ENCODE measurements at places on chromosomes 6 and 20.

GRCh38 chr6:78436335-78436734 is 431.0 kb upstream of the IRAK1BP1 start:
- no peak for DNase-seq

- DNase-seq = no peak
Measured at GRCh38 chr6:27129095-27129815, 118.2 kb upstream of the PRSS16 start.

DNA sequence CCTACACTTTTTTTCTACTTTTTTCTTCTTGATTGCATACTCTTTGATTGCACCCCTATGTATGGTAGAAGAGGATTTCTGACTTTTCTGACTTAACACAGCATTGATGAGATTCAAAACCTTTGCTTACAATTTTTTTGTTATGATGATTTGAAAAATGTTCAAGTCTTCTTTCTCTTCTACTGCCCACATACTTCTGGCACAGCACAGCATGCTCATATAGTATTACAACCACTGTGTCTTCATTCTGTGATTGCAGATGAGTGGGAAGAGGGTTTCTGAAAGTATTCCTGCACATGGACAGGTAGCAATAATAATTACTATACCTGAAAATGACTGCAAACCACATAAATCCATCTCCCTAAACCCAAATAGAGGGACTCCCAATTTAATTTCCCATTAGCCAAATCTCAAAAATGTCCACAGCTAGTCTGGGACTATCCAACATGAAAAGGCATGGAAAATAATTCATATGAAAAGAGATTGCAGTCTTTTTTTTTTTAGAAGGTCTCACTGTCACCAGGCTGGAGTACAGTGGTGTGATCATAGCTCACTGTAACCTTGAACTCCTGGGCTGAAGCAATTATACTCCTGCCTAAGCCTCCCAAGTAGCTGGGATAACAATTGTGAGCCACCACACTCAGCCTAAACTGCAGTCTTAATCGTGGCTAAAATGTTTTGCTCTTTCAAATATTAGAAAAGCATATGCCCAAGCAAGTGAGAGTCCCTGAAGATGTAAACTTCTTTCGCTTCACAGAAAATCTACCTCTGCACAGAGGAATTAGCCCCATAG is 15.9 kb upstream of the TENT5A start:
- DNase-seq = no peak

GRCh38 chr6:42424906-42425474 is 26.7 kb downstream of the TRERF1 start:
- no peak for DNase-seq

GRCh38 chr6:115901896-115902295 is 158.8 kb downstream of the FRK start:
- DNase-seq = no peak

DNA sequence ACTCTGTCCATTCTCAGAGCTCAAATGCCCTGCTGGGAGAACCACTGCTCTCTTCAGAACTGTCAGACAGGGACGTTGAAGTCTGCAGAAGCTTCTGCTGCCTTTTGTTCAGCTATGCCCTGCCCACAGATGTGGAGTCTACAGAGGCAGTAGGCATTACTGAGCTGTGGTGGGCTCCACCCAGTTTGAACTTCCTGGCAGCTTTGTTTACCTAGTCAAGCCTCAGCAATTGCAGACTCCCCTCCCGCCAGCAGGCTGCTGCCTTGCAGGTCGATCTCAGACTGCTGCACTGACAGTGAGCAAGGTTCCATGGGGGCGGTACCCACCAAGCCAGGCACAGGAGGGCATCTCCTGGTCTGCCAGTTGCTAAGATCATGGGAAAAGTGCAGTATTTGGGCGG is 21.8 kb upstream of the UFL1 start:
- no peak for DNase-seq

GRCh38 chr6:89116702-89117101 is 1.2 kb downstream of the SRSF12 start:
- no peak for DNase-seq

GRCh38 chr6:91879386-91879995 is 1292.6 kb upstream of the MAP3K7 start:
- DNase-seq = no peak

- no peak for DNase-seq
Measured at GRCh38 chr6:8556370-8557013, 121.1 kb upstream of the SLC35B3 start.

GRCh38 chr6:137191670-137192069 is 18.2 kb upstream of the IL22RA2 start:
- no peak for DNase-seq

GRCh38 chr6:3125815-3126214 is 7.3 kb downstream of the BPHL start:
- DNase-seq = no peak

GRCh38 chr6:83889621-83890020 is 30.1 kb downstream of the CYB5R4 start:
- DNase-seq = no peak

GRCh38 chr6:125747589-125748405 is 1.6 kb upstream of the HEY2 start:
- DNase-seq = no peak

- DNase-seq = no peak
Measured at GRCh38 chr20:7015257-7015656, 247.8 kb downstream of the BMP2 start.

GRCh38 chr20:63422653-63423052 is 49.8 kb downstream of the KCNQ2 start:
- no peak for DNase-seq

- DNase-seq = no peak
Measured at GRCh38 chr6:154923199-154923869, 71.8 kb upstream of the TIAM2 start.

GRCh38 chr6:105651969-105652368 is 249.1 kb upstream of the PREP start:
- no peak for DNase-seq

DNA sequence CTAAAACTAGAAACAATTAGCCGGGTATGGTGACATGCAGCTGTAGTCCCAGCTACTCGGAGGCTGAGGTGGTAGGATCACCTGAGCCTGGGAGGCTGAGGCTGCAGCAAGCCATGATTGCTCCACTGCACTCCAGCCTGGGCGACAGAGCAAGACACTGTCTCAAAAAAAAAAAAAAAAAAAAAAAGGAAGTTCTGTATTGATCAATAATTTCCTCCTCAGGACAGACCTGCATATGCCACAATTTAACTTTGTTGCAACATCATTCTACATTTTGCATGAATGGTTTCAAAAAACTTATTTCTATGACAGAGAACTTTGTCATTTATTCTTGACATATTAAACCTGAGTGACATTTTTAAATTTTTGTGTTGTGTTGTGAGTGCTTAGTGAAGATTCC is 5.5 kb downstream of the DNAJC5 start:
- no peak for DNase-seq

DNA sequence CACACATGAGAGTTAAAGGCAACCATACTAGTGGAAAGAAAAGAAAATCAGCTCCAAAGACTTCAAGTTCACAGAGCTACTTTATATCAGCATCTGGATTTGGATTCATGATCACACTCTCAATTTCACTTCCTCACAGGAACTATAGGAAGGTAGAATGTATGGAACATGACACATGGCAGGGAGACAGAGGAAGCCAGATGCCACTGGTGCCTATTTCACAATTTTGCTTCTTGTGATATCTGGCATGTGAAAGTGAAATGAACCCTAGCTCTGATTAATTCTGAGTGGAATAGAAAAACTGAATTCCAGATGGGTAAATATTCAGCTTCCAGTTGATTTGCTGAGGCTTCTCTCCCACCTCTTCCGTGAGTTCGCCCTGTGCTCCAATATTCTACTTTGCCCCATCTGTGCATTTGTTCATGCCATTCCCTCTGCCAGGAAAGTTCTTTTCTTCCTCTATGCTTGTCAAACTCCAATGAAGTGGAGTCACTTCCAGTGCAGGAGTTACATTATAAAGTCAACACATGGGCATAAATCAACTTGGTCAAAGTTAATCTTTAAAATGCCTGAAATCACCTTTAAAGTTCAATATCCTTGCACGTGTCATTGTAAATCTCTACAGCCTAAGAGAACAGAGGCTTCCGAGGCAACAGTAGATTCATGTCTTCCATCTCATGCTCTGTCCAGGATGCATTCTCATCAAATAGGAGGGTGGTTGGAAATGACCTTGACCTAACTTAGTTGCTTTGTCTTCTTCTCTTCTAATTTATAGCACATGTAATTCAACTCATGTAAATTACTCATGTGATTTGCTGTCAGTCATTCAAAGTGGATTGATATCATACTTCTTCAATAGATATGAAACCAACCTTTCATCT is 275.3 kb downstream of the HIVEP2 start:
- DNase-seq = no peak

DNA sequence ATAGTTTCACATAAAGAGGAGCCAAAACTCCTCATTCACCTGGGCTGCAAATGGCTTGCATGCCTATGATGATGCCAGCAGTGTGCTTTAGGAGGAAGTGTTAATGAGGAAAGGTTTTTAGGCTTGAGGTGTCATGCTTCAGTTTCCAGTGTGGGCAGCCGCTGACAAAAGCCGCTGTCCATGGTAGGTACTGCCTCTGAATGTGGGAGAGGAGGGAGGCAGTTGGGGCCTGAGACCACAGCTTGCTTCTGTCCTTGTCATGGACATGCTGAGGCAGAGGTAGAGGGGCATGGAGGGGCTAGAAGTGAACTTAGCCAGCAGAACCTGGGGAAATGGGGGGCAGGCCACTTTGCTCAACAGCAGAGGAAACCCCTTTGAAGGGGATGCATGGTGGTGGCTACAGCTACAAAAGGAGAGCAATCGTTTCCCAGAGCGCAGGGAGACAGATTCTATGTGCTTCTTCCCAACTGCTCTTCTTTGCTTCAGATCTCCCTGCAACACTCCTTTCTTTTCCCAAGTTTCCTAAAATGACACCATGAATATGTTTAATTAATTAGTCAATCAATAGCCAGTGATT is 372.1 kb upstream of the CNR1 start:
- DNase-seq = no peak

DNA sequence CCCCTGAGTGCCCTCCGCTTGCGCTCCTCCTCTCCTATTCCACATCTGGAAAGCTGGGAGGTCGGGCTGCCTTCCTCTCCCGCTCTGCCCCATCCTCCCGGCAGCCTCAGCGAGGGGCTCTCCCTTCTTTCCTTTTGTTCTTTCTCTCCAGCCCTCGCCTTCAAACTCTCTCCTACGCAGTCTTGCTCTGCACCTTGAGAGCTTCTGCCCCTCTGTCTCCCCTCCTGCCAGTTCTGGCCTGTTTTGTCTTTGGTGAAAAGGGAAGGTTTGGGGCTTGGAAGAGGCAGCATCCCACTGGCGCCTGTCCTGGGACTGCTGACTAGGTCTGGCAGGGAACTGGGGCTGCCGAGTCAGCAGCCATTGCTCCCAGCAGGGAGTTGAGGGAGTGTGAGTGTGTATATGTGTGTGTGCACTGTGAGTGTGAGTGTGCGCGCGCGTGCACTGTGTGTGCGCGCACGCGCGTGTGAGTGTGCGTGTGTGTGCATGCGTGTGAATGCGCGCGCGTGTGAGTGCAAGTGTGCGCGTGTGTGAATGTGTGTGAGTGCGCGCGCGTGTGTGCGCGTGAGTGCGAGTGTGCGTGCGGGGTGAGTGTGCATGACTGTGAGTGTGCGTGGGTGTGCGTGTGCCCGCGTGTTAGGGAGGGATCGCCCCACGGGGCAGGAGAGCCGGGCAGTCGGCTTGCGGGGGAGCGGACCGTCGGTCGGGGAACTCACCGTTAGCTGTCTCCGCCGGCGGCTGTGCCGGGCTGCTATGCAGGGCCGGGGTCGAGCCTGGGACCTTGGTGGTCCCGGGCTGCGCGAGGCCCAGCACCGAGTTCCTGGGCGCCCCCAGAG is 523 bp downstream of the CPXM1 start:
- DNase-seq = no peak

DNA sequence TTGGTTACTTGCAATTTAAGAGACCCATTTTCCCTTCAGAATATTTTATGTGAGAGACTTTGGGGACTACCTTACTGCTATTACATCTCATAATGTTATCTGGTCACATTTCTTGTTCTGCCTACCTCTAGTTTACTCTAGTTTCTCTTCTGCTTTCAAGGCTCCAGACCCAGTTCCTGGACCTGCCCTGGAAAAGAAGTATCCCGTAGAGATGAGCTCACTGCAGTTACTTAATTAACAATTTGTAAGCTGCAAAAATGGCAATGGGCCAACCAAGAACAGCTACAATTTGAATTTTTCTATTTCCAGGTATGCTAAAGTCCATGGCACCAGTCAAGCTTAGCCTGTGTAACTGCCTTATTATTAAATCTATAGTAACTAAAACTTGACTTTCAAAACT is 25.0 kb downstream of the TAB2 start:
- DNase-seq = no peak

DNA sequence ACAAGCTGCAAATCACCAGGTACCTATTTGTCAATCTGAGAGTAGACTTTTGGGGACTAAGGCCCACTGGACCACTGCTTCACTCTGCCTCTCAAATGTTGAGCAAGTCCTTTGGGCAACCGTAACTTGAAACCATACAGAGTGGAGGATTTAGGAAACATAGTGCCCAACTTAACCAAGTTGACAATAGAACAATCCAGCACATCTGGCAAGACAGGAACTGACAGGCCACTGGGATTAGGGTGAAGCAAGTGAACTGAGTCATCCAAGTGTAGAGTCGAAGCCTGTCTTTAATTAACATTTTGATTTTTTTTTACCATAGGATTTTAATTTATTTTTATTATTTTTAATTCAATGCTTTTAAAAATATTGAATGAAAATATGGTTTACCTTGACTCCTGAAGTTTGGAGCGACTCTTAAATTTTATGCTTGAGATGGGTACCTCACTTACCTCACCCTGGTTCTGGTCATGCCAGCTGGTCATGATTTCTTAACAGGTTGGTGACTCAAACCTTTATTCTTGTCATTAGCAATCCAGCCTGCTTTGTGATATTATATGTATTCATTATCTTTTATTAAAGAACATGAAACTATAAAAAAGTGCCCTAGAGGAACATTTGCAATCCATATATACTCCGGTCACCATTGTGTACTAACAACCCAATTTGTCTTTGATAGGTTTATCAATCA is 312.1 kb upstream of the DEFB112 start:
- DNase-seq = no peak

DNA sequence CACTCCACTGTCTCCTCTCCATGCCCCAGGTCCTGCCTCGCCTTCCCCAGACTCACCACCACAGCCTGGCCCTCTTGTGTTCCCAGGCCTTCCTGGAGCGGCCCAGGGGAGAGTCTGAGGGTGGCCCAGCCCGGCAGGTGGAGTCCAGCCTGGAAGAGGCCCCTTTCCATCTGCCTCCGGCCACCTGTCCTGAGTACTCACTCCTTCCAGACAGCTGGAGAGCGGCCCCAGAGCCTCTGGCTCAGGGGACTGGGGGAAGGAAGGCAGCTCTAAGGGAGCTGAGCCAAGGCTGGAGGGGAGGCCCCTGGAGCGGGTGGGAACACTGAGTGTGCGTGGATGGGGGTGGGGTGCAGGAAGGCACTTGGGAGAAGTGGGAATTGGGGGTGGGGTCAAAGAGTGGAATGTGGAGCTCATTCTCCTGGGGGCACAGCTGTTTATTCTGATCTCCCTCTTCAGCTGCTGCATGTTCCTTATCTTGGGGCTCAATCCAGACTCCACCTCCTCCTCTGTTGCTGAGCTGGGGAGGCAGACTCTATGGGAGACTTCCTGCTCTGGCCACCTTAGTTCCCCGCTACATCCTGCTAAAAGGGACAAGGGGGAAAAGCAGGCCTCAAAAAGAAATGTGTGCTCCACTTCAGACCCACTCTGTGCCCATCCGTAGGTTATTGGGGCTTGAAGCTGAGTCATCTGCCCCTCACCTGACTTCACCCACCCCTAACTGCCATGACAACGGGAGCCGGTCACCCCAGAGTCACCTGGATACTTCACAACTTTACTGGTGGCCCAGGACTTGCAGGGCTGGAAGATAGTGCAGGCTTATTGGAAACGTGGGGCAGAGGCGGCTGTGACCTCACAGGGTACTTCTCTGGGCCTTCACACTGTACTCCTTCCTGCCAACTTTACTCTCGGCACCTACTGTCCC is 19.5 kb upstream of the TAF8 start:
- DNase-seq = no peak
